Umbilical cord (tissue), 2 donors: ENCODE measurements at places on chromosomes 13 and 19.
A peak's percentile ranks its signal among the peaks of the same experiment; 100 is the strongest.

DNA sequence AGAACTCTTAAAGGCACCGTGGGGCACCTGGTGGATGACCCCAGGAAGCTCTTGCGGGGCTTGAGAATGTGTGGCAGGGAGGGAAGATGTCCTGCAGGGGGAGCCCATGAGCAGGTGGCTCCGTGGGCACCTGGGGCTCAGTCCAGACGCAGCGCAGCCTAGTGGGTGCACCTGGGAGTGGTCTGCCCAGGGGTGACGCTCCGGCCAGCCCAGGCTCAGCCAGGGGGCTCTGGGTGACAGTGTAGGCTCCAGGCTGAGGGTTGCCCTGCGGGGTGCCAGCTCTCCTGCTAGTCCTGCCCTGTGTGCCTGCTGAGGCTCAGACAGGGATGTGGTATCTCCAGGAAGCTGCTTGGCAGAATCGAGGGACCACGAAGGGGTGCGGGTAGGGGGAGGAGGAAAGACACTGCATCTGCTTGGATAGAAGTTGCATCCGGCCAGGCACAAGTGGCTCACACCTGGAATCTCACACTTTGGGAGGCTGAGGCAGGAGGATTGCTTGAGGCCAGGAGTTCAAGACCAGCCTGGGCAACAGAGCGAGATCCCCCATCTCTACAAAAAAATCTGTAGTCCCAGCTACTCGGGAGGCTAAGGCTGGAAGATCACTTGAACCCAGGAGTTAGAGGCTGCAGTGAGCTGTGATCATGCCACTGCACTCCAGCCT, 15.0 kb upstream of the PGLS start:
- DNase-seq, result peak; percentile 33

DNA sequence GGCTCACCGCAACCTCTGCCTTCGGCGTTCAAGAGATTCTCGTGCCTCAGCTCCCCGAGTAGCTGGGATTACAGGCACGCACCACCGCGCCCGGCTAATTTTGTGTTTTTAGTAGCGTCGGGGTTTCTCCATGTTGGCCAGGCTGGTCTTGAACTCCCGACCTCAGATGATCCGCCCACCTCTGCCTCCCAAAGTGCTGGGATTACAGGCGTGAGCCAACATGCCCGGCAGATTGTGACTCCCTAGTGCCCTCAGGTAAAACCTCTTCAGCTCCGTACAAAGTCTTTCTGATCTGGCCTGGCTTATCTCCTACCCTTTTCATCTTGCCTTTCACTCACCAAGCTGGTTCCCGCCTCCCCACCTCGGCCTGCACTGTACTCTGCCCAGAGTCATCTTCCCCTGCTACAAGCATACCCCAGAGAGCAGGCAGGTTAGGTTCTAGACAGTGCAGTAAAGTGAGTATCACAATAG, 15.0 kb downstream of the BICRA start:
- DNase-seq, result peak; percentile 73

DNA sequence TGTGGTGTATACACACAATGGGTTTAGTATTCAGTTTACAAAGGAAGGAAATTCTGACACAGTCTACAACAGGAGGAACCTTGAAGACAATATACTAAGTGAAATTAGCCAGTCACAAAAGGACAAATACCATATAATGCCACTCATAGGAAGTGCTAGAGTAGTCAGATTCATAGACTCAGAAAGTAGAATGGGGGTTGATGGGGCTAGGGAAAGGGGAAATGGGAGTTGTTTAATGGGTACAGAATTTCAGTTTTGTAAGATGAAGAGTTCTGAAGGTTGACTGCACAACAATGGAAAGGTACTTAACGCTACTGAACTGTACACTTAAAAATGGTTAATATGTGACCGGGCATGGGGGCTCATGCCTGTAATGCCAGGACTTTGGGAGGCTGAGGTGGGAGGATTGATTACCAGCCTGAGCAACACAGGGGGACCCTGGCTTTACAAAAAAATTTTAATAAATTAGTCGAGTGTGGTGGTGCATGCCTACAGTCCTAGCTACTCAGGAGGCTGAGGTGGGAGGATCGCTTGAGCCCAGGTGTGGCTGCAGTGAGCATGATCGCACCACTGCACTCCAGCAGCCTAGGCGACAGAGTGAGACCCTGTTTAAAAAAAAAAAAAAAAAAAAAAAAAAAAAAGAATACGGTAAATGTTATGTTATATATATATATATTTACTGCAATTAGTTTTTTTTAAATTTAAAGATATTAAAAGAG, 45.0 kb downstream of the SLC15A1 start:
- DNase-seq, result no peak

GRCh38 chr13:40063703-40064102, 408.2 kb downstream of the COG6 start:
- no peak for DNase-seq

DNA sequence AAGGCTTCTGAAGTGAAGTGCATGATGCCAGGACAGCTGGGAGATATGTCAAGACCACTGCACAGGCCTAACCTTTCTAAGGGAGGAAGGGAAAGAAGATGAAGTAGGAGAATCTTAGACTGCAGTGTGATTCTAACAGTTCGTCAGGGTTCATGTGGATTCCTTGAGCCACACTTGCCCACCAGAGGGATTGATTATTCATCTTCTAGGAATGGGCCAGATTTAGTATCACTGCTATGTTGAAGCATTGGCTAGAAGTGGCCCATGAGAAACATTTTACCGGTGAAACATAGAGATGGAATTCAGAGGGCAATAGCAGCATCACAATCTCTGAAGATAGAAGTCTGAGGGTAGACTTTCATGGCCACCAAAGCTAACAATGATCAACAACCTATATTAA, 550.8 kb upstream of the SLITRK1 start:
- DNase-seq, result no peak

DNA sequence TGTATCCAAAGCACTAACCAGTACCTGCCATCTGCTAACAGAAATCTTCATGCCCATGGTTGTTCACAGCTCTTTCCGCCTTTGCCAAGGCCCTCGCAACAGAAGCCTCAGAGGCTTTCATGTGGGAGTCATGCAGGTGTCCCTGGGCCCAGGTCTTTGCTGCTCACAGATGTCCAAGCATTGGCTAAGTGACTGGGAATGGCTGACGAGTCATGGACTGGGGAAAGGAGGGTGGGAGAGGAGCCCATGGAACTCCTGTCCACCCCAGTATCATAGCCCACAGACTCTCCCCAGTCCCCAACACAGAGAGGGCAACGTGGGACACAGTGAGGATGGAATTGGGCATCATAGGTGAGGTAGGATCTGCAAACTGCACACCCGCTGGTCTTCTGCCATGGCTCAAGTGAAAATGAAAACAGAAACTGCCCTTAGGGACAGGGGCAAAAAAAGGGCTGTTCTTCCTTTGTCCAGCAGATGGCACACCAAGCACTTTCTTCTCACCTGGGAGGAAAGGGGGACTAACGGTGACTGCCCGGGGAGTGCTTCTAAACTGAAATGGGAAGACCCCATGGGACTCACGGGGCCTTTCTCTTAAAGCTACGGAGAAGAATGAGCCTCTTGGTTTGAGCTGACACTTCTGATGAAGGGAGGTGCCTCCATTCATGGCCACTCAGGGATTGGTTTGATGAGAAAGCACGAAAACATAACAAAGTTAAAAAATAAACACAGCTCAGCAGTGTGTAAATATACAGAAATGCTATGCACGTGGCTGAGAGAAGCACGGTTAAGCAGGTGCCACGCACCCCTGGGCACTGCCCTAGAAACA, 11.1 kb upstream of the DHRS12 start:
- DNase-seq, result peak; percentile 63

- DNase-seq, result no peak
Measured at GRCh38 chr13:111161601-111162600, 46.8 kb downstream of the ARHGEF7 start.

DNA sequence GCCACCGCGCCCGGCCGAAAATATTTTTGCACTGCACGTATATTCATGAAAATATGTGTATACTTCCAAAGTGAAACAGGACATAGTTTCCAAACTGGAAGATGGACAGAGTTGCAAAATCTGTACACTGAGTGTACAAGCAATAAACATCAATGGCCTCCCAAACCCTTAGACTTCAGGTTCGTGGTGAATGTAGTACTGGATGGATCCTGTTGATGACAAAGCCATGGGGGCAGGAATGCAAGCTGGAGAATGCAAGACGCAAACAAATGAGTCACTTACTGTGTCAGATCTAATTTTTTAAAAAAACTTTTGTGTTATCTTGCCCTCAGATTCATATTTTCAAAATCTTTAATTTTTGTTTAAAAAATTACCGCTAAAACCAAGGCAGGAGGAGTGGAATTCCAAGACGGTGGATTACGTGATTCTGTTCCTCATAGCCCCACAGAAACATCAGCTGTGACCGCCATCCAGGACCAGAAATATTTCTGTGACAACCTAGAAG, 12.7 kb upstream of the LILRA2 start:
- DNase-seq, result no peak

- no peak for DNase-seq
Measured at GRCh38 chr13:27965343-27965739, 3.8 kb downstream of the CDX2 start.

- DNase-seq, result peak; percentile 33
Measured at GRCh38 chr19:46546194-46546896, 50.7 kb upstream of the PNMA8B start.

- DNase-seq, result no peak
Measured at GRCh38 chr13:41178040-41178439, 16.3 kb downstream of the KBTBD7 start.

- no peak for DNase-seq
Measured at GRCh38 chr19:54616821-54617560, 13.3 kb upstream of the LILRB1 start.

- no peak for DNase-seq
Measured at GRCh38 chr13:44715287-44716230, 139.4 kb upstream of the TSC22D1 start.

DNA sequence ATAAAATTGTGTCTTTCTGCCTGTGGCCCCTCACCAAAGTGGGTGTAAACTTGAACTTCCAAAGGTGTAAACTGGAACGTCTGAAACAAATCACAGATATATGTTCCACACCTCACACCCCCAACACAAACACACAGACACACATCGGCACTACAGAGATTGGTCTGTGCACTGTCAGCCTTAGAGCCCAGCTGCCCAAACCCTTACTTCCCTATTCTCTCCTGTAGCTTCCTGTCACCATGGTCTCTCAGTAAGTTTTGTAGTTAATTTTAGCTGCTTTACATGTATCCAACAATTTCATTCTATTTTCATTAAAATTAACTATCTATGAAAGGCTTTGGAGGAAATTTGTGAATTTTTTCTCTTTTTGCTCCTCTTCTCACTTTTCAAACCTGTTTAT, 5.4 kb downstream of the TM9SF2 start:
- no peak for DNase-seq

- DNase-seq, result no peak
Measured at GRCh38 chr19:21094347-21095025, 12.5 kb downstream of the ZNF714 start.
